NCI-H1417 (cell line): ENCODE measurements at places on chromosomes 2 and 18.

- no peak for DNase-seq
Observed at GRCh38 chr2:227816507-227817294, 3.1 kb downstream of the CCL20 start.

GRCh38 chr2:189821953-189822748 lies 37.9 kb downstream of the PMS1 start:
- DNase-seq = no peak

DNA sequence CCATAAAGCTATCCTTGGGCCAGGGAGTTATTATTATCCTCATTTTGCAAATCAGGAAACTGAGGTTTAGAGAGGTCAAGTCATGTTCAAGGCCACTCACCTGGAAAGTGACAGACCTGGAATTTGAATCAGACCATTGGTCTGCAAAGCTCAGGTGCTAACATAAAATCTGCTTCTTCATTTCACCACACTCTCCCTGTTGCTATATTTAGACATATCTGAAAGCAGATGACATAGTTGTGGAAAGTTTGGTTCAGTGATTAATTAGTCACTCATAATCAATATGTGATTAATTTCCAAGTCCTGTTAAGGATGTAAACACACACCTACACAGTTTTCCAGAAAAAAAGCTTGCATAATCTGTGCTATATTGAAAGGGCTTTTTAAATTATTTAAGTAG lies 57.4 kb downstream of the LINC00305 start:
- DNase-seq = no peak

- no peak for DNase-seq
Observed at GRCh38 chr2:101386599-101387150, 628 bp downstream of the CREG2 start.

DNA sequence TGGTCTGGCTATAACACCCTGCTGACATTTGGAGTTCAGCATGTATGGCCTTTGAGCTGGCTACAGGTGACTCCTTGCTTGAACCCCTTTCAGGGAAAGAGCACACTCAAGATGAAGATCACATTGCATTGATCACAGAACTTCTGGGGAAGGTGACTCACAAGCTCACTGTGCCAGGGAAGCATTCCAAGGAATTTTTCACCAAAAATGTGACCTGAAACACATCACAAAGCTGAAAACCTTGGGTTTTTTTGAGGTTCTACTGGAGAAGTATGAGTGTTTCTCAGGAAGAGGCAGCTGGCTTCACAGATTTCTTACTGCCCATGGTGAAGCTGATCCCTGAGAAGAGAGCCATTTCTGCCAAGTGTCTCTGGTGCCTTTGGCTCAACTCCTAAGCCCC lies 879.0 kb downstream of the CBLN2 start:
- no peak for DNase-seq

DNA sequence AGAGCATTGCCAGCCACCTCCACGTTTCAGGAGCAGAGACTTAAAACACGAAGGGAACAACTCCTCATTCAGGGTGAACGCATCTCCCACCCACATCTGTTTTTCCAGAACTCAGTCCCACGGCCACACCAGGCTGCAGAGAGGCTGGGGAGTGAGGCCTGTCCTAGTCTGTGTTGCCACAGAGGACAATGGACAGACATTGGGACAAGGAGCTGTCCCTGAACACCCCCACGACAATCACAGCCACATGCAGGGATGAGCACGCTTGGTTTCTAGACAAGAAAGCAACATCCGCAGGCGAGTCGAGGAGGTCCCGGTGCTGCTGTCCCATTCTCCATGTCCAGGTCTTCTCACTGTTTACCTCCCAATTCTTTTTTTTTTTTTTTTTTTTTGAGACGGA lies 167.4 kb downstream of the EIPR1 start:
- no peak for DNase-seq

GRCh38 chr2:10584843-10585475 lies 104.8 kb downstream of the NOL10 start:
- DNase-seq = no peak

DNA sequence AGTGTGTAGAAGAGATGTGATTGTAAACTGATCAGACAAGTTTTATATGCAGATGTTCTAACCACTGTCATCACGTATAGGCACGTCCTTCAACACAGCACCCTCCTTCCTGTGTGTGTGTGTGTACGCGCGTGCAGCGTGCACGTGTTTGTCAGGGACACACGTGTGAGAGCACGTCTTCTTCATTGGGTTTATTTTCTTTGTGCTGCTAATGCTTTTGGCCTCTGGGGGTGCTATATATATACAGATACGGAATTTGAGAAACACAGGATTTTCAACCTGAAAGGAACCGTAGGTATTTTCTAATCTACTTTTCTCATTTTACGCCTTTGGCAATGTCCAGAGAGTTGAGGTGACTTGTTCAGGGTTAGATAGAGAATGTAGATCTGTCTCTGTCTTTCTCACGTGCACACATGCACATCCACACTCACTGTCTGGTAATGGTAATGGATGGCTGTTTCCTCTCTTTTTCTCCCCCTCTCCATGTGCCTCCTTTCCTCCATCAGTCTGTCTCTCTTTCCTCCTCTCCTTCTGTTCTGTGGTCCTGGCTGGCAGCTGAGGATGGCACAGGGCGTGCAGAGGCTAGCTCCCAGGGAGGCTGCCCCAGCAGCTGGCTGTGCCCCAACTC lies 13.4 kb upstream of the CELF4 start:
- DNase-seq = peak; percentile 4

DNA sequence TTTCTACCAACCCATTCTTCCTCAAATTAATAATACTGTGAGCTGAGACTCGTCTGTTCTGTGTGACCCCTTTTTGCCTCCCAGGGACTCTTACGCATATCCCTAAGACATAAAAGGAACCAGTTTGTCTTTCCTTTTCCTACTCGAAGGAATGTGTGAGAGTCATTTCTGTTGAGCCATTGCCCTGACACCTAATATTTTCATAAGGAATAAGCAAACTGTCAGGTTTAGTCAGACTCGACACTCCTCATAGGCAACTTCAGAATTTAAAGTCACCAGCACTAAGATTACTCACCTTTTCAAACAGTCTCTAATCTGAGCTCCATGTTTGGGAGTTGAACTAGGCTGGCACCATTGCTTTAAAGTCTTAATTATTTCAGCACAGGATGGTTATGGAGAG lies 305.5 kb downstream of the IKZF2 start:
- no peak for DNase-seq

DNA sequence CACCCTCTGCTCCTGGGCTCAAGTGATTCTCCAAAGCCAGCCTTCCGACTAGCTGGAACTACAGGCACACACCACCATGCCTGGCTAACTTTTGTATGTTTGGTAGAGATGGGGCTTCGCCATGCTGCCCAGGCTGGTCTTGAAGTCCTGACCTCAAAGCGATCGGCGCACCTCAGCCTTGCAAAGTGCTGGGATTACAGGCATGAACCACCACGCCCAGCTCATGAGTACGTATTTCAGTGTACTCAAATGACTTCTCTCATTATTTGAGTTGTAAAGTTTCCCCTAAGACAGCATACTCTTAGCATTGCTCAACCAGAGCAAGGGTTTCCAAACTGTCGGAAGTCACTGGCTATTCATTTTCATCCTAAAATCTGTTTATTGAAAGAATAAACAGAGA lies 40.3 kb downstream of the IMPA2 start:
- DNase-seq = no peak
